ENCODE measurements at places on chromosomes 11 and 22.

DNA sequence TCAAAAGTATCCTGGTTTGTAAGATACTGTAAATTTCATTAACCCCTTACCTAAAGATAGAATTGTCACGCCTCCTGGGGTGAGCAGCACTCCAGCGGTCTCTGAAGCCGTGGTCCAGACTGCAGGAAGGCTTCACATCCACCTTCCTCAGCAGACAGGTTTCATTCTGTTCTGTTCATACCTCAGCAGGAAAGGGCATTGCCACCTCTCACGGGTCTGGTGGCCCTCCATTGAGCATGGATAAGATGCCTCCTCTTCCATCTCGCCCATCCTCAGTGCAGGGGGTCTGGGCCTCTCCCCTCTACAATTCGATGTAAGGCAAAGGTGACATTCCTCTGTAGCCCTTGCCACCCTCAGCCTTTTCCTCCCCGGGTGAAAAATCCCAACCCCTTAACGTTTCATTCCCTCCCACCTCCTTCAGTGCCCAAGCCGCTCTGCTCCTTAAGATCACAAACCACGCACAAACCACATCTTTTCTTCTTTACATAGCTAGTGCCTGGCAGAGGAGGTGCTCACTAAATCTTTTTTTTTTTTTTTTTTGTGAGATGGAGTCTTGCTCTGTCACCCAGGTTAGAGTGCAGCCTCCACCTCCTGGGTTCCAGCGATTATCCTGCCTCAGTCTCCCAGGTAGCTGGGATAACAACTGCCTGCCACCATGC is 28.5 kb downstream of the RPUSD4 start:
- DNase-seq, result no peak

- no peak for DNase-seq
These were observed 10.2 kb downstream of the SCGB1A1 start for GRCh38 chr11:62428871-62429560.

DNA sequence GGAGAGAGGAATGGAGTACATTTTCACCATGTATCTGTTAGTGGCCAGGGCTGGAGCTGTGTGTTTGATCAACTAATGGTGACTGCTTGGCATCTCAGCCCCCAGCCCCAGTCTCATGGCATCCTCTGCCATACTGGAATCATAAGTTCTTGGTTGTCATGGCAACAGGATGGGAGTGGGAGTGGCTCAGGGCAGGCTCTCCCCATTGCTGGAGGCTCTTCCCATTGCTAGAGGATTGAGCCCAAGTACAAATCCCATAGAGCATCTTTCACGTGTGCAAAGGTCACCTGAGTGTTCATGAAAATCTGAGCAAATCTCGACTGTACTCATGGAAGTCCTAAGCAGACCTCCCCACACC is 14.9 kb downstream of the DNAJB13 start:
- no peak for DNase-seq

GRCh38 chr11:132590554-132590953 is 941.7 kb downstream of the OPCML start:
- DNase-seq, result no peak

DNA sequence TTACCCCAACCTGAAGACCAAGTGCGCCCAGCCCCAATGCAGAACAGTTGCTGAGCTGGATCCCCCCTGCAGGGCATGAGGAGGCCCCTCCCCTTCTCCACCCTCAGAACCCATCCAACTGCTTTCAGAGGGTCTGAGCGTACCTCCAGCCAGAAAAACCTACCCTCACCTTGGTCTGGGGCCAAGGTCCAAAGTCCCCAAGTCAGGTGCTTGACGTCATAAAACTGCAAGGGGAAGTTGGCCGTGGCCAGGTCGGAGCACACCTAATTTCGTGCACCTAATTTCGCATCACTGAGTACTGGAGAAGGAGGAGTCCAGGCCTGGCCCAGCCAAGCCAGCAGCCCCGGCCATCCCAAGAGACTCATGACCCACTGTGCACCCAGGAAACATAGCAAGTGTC is 289.8 kb downstream of the CTTN start:
- no peak for DNase-seq

GRCh38 chr11:64020976-64021756 is 14.6 kb upstream of the FLRT1 start:
- no peak for DNase-seq

All from fibroblast of skin of left quadriceps (primary cell).